CD14-positive monocyte (primary cell): ENCODE measurements at places on chromosomes 6 and 20. TPM values are rescaled to one million over a fixed set of nuclear protein-coding genes. Genes with fewer than 3 reads are reported as not detected.

PSORS1C1 gene
- not detected for polyA plus RNA-seq

GRCh38 chr6:137700751-137701477 is 166.1 kb upstream of the TNFAIP3 start:
- H3K4me3 ChIP-seq, result no peak overlapping the region
- H3K27me3 ChIP-seq, result no peaks in the 10 kb centered on the region
- H3K27ac ChIP-seq, result no peak overlapping the region
- no peaks in the 10 kb centered on the region for H3K36me3 ChIP-seq

DNA sequence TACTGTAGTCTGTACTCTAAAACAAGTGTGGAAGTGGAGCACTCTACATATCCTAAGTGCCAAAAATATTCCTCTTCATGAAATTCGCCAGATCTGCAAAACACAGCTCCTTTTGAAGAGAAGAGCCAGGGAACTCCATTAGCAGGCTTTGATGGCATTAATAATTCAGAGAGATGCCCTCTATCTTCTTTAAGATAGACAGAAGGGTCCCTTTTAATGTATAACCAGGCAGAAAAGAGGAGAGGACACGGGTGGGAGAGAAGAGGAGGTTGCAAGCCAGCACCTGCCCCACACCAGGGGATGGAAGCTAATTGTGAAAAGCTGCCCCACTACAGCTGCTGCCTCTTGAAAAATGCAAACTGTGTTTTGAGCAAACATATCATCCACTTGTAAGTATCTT is 3.7 kb upstream of the RFPL4B start:
- no peak for DNase-seq
- no peaks in the 10 kb centered on the region for H3K4me1 ChIP-seq
- no peak overlapping the region for H3K4me3 ChIP-seq

GRCh38 chr6:41894366-41895299 is 542 bp downstream of the USP49 start:
- DNase-seq, result no peak
- H3K27me3 ChIP-seq, result peaks cover 2% of the 10 kb centered on the region
- H3K27ac ChIP-seq, result peak overlapping the region; percentile 95
- peaks cover 4% of the 10 kb centered on the region for H3K36me3 ChIP-seq
- H3K4me3 ChIP-seq, result peak overlapping the region; percentile 85
- peaks cover 18% of the 10 kb centered on the region for H3K4me1 ChIP-seq

DNA sequence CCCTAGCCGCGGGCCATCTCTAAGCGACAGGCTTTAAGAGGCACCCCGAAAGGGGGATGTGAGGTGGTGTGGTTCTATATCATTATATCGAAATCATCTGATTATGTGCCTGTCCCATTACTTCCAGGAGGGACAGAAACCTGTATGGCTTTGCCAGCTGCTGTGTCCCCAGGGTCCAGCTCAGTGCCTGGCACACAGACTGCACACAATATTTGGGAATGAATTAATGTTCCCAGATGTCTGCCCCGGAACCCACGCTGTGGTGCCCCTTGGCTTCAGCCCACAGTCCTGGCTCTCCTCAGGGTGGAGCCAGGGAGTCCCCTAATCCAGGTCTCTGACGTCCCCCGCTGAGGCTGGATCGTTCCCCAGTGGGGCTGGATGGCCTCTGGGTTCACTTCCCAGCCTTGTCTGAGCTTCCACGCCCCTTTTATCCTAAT is 8.9 kb upstream of the AHCY start:
- H3K36me3 ChIP-seq, result no peaks in the 10 kb centered on the region
- peaks cover 17% of the 10 kb centered on the region for H3K4me1 ChIP-seq
- H3K27me3 ChIP-seq, result peaks cover 13% of the 10 kb centered on the region
- no peak for DNase-seq
- H3K4me3 ChIP-seq, result no peak overlapping the region
